Spinal cord (tissue), 10 donors: ENCODE measurements at places on chromosomes 3 and 15.
A peak's percentile ranks its signal among the peaks of the same experiment; 100 is the strongest.

GRCh38 chr15:100959066-100960050, 40.2 kb downstream of the LRRK1 start:
- no peak for DNase-seq

DNA sequence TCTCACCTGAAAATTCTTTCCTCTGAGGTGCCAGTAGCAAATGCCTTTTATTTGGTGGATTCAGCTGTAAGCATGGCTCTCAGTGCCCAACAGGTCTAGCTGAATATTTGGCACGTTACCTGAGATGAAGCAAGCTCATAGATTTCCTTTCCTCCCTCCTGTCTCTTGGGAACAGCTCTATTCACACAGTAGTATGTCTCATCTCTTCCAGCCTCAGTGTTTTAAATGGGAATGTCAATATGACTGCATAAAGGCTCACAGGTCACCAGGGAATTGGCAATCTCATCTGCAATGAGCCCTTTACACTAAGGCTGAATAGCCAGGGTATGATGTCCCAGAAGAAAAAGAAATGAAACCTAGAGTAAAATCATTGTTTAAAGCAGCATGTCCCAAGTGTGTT, 733.5 kb downstream of the NTRK3 start:
- no peak for DNase-seq

DNA sequence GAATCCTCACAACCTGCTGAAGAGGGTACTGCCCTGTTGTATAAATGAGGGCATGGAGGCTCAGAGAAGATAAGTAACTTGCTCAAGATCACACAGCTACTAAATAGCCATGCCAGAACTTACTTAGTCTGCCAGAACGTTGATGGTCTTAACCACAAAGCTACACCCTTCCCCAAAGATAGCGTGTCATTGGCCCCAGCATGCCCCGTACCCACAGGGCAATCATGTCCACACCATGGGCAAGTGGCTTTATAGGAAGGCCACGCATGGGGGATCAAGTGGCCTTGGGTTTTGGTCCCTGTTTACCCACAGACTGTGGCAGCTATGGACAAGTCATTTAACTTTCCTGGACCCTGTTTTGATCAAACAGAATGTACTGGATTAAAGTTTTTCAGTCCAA, 15.9 kb upstream of the ARHGEF3 start:
- no peak for DNase-seq

- DNase-seq: no peak
Observed at GRCh38 chr3:169153656-169154055, 509.9 kb downstream of the MECOM start.

GRCh38 chr15:57218826-57219576, 157.3 kb upstream of the CGNL1 start:
- peak; percentile 68 for DNase-seq

GRCh38 chr15:63041974-63042876, at the start of gene TPM1:
Gene TPM1 (plus strand): TSS chr15:63042747. CDS start chr15:63042830, 83 bp downstream.
- DNase-seq: no peak

DNA sequence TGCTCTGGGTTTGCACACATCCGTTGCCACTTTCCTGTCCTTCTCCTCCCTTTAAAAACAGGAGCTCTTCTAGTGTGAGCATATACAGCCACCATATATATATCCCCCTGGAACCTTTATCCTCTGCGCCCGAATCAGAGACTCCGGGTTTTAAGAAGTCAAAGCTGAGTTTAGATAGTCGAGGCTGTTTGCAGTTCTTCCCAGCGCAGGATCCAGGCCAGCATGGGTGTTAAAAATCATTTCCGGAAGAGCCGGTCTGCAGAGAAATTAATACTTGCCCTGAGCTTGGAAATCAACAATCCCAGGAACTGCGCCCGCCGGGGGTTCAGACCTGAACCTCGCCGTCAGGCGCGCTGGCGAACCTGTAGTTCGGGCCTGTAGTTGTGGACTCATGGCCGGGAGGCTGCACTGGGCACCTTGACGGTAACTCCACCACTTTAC, 2.3 kb downstream of the SHOX2 start:
- peak; percentile 56 for DNase-seq

GRCh38 chr3:16428612-16429011, 84.9 kb downstream of the RFTN1 start:
- no peak for DNase-seq

- DNase-seq: no peak
Observed at GRCh38 chr15:91857224-91857585, 3.7 kb downstream of the SLCO3A1 start.

DNA sequence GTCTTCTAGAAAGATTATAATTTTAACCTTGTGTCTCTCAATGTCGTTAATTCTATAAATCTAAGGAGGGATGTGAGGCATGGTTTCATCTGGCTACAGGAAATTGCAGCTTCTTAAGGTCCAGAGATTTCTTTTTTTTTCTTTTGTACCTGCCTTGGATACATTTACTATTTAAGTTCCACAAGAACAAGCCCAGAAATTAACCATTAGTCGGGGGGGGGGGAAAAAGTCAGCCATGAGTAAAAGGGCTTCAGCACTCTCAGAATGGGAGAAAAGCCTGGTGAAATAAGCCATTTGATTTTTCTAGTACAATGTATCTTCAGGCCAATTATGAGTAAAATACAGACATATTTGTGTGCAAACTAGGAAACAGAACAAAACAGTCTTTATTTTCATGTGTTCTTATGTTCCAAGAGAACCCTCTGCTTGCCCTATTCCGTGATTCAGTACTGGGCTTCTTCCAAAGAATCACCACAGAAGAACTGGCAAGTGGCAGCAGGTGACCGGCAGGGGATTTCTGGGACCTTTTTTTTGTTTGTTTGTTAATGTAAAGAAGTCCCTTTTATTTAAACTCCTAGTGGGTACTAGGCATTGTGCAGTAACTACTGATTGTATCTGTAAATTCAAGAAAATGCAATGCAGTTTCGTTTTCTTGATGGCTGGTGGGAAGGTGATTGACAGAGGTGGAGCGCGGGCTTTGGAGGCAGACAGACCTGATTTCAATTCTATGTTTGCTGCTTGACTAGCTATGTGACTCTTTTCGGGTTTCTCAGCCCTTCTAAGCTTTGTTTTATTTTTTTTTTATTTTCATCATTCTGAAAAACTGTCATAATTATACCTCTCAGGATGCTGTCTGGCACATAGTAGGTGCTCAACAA, 82.5 kb downstream of the PEX5L start:
- no peak for DNase-seq

- no peak for DNase-seq
Observed at GRCh38 chr15:57728436-57728835, 21.9 kb downstream of the POLR2M start.

- DNase-seq: no peak
Observed at GRCh38 chr15:88634449-88634848, 4.4 kb upstream of the ISG20 start.

DNA sequence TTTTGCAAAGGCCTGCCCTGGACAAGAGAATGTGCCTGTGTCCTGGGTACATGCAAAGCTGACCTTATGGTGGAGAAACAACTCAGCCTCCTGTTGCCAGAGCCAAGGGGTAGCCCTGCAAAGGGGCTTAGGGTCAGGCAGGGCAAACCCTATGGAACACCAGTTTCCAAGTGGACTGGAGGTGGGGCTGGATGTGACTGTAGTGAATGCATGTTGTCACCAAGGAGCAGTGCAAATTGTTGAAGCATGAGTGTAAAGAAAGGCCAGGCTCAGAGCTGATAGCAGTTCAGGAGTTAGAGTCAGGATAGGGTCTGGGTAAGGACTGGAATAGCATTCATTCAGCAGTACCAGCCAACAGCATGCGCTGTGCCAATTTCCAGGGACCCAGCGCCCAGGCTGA, 82.9 kb upstream of the PXYLP1 start:
- no peak for DNase-seq

GRCh38 chr3:4800595-4800994, 178.6 kb upstream of the BHLHE40 start:
- DNase-seq: no peak

- DNase-seq: no peak
Observed at GRCh38 chr3:69868841-69869420, 129.7 kb downstream of the MITF start.

- DNase-seq: no peak
Observed at GRCh38 chr3:99128725-99129505, 227.4 kb upstream of the DCBLD2 start.

GRCh38 chr15:91473894-91474545, 374.0 kb downstream of the SV2B start:
- DNase-seq: no peak

DNA sequence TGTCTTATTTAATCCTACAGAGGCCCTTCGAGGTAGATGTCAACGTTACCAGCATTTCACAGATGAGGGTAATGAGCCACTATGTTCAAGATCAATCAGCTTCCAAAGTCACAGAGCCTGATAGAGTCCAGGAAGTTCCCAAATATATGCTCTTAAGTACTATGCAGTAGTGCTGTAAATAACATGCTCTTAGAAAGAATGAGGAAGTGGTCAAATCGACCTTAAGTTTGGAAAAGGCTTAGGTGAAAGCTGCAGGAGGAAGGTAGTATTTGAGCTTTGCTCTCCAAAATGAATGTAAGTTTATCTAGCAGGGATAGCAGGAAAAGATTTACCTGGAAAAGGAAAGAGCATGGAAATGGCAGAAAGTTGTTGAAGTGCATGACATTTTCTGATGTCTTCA, 234.0 kb downstream of the RBMS3 start:
- no peak for DNase-seq

GRCh38 chr15:99385865-99386264, 134.6 kb downstream of the LRRC28 start:
- DNase-seq: no peak
